Brain pericyte (primary cell): ENCODE measurements at places on chromosomes 3 and 15.

DNA sequence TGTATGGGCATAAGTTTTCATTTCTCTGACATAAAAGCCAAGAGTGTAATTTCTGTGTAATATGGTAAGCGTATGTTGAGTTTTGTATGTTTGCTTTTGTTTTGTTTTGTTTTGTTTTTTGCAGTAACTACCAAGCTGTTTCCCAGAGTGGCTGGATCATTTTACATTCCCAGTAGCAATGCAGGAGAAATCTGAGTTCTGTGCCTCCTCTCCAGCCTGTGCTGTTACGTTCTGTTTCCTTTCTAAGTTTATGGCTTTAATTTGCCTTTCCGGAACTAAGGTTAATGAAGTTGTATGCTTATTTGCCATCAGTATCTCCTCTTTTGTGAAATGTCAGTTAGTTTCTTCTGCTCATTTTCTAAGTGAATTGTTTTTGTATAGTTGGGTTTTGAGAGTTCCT is 307.8 kb downstream of the GABRG3 start:
- no peak for DNase-seq

DNA sequence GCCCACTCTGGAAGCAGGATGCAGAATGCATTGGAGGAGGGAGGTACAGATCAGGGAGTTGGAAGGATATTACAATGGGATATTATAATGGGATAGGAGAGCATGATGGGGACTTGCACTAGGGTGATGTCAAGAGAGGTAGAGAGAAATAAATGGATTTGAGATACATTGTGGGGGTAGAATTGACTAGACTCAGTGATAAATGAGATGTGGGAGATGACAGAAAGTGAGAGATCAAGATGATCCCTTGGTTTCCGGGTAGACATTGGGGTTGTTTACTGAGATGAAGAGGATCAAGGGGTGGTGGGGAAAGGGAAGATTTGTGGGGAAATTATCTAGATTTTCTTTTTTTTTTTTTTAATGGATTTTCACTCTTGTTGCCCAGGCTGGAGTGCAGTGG is 42.7 kb downstream of the BFSP2 start:
- no peak for DNase-seq

DNA sequence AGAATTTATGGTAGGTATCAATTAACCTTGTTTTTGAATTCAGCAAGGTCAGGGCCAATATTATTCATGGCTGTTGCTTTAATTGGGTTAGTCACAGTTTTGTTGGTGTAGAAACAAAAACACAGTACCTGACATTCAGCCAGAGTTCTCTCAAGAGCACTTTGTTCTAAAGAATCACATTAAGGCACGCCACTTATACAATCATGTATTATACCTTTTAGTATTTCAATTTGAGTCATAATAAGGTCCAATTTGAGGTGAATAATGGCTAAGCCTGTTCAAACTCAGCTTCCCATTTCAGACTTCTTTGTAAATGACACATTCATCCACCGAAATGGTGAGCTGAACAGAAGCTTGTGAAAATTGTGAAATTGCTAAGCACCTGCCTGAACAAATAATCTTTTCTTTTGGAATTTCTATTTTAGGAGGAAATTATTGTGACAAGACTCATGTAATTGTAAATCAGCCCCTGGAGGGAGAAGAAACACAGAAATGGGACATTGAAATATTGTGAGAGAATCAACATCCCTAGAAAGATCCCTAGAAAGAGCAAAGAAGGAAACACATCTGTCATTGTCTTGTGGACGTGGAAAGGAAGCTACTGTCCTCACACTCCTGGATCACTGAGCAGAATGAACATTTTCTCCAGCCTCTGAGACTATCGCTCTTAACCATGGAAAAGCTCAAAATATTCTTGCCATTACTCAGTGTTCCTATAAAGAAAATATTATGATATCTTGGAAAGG is 29.3 kb downstream of the RIOX2 start:
- DNase-seq, result no peak

- DNase-seq, result no peak
These were observed 17.5 kb downstream of the GRAMD2A start for GRCh38 chr15:72179950-72180581.

- no peak for DNase-seq
These were observed 85.7 kb downstream of the FBLN2 start for GRCh38 chr3:13634615-13635014.

GRCh38 chr3:97871186-97871585 is 49.4 kb downstream of the CRYBG3 start:
- DNase-seq, result no peak

DNA sequence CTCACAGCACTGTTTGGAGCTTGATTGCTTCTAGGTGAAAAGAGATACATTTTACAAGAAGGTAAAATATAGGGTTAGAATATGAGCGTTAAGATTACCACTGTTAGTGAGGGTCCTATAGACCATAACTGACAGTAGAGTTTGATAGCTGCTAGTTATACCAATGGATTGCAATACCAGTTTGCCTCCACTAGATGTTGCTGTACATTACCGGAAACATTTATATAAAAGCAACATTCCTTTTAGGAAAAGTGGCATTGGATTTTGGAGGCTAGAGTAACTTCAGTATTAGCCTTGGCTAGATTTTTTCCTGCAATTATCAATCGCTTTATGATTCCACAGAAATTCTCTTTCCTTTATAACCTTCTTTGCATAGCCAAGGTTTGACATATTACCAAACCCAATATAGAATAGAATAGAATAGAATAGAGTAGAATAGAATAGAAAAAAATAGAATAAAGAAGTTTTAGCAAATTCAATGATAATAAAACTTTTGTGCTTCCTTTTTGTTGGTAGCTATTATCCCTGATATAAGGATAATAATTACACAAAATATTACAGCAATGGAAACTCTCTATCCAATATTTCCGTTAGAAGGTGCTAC is 1093.6 kb upstream of the ALCAM start:
- no peak for DNase-seq

- no peak for DNase-seq
These were observed 82.7 kb upstream of the MBNL1 start for GRCh38 chr3:152185891-152186630.

DNA sequence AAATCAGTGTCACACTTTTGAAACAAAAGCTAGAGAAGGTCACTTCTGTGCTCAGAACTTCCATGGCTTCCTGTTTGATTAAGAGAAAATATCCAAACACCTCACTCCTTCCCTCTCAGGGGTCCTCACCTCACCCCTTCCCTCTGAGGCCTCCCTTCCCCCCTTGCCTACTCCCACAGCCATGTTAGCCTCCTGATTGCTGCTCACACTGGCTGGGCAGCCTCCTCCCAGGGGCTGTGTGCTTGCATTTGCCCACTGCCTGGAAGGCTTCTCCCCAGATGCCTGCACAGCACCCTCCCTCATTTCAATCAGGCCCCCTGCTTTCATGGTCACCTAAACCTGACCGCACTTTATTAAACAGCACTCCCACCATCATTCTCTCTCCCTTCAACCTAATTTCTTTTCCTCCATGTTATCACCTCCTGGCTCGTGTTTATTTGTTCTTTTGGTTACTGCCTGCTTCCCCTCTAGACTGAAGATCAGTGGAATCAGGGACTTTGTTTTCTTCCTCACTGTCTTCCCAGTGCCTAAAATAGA is 10.4 kb downstream of the BOC start:
- DNase-seq, result no peak

DNA sequence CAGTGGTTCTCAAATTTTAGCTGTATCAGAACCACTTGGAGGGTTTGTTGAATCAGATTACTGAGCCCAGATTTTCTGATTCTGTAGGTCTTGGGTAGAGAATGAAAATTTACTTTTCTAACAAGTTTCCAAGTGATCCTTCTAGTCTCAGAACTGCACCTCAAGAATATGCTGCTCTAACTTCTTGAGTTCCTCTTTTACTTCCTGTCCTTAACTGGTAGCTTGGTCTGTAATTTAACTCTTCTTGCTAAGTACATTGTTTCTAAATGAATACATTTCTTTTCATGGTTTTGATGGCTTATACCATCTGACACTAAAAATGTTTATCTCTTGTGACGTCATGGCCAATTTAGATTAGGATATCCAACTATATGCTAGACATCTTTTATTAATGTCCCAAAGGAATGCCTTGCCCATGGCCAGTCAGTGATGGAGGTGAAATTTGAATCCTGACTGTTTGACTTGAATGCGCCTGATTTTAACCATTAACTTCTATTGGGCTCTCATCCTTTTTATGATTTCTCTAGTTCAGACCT is 262.6 kb upstream of the NAALADL2 start:
- DNase-seq, result no peak

- no peak for DNase-seq
These were observed 86.2 kb upstream of the LRTM1 start for GRCh38 chr3:55014081-55014480.

DNA sequence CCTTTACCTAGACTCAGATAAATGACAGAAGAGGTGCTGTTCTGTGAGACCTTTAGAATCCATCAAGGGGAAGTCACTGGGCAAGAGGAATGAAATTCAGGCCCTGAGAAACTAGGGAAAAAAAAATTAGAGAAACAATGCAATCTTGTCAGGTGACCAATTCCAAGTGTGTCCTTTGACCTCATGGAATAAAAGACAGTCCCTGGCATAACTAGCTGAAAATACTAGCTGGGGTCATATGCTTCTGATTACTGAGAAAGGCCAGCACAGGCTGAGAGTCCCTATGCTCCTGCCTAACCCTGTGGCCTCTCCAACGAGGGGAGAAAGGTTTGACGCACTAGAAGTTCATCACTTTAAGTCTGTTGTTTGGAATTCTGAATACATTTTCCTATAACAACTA is 167.3 kb downstream of the XXYLT1 start:
- no peak for DNase-seq

- DNase-seq, result no peak
These were observed 535.8 kb downstream of the TBL1XR1 start for GRCh38 chr3:176661432-176661964.

DNA sequence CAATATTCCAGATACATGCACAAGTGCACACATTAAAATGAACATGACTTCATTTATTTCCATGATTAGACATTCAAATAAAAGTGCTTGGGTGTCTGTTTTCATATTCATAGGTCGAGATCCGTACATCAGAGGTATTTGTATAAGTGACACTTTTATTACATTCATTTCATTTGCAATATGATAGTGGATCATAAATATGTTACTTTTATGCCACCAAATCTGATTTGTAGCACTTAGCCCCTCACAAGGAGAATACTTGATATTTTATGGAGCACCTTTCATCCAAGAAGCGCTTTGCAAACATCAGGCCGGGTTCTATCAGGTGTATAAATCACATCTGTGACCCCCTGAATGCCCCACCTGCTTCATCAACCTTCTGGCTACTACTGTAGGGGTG is 100.6 kb downstream of the TOP2B start:
- no peak for DNase-seq

- DNase-seq, result no peak
These were observed 3.0 kb downstream of the PLA1A start for GRCh38 chr3:119600732-119601131.
